Ascending aorta (tissue), 2 donors: ENCODE measurements at places on chromosomes 3 and 15.

GRCh38 chr3:33380653-33381052 lies 59.6 kb downstream of the UBP1 start:
- DNase-seq: no peak

- DNase-seq: no peak
Observed at GRCh38 chr3:4394048-4394447, 73.0 kb downstream of the SUMF1 start.

- no peak for DNase-seq
Observed at GRCh38 chr3:32153414-32154204, 47.2 kb downstream of the GPD1L start.

DNA sequence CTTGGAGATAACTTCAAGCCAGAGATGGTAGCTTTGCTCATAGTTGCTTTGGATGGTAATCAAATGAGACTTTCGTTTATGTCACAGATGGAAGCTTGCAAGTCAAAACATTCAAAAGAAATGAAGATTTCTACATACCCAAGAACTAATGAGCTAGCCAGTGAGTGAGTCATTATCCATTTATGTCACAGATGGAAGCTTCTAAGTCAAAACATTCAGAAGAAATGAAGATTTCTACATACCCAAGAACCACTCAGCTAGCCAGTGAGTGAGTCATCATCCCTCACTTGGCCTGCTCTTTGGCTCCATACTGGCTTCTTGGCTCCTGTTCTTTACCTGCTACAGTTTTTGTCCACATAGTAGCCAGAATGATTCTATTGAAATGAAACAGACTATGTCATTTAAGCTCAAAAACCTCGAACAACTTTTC lies 559.8 kb upstream of the CBLB start:
- DNase-seq: no peak

DNA sequence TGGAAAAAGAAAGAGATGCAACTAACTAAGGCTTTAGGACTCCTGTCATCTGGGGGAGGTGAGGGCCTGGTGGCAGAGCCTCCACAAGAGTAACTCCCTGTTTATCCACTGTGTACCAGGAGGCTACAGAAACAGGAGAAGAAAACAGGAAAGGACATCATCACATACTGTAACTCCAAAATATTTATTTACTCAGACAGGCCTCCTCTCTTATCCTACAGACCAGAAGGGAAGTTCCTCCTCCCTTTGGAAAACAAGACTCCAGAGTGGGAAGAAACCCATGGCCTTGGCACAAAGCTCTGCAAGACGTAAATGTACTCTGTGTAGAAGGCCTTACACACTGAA lies 40.1 kb upstream of the AKAP13 start:
- no peak for DNase-seq

- DNase-seq: no peak
Observed at GRCh38 chr3:161851941-161852566, 355.4 kb downstream of the OTOL1 start.

DNA sequence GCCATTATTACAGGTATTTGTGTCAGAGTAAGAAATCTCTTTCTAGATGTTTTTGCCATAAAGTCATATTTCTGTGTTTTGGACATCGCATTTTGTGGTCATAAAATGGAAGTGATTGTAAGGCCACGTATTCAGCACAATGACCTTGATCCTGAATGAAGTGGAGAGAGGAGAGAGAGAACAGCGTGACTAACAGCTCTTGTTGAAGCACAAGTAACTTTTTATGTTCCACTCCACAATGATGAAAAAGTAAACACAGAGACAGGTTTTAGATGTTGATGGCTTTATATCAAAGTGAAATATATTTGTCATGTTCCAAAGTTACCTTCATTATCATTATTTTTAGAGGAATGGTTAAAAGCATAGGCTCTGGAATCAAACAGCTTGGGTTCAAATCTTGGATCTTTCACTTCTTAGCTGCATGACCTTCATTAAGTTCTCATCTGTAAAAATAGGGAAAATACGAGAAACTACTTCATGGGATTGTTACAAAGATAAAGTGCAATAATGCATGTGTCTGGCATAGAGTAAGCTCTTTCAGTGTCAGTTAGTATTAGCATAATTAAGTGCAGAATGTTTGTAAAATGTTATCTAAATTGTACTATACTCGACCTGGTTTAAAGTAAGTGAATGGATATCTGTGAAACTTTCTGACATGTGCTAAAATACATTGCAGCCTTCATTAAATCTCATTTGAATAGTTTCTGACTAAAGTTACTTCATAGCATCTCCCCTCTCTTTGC lies 341.5 kb upstream of the DNAJC19 start:
- DNase-seq: no peak

- DNase-seq: no peak
Observed at GRCh38 chr3:39361252-39361927, 21.8 kb upstream of the SLC25A38 start.

DNA sequence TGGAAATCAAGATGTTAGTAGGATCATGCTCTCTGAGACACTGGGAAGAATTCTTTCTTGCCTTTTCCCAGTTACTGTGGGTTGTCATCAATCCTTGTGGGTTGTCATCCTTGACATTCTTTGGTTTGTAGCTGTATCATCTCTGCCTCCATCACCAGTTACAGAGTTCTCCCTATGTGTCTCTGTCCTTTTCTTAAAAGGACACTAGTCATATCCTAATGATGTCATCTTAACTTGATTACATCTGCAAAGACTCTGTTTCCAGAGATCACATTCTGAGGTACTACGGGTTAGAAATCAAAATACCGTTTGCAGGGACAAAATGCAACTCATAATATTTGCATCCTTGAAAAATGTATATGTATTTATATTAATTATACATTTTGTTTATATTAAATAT lies 500.4 kb downstream of the ZBBX start:
- no peak for DNase-seq

GRCh38 chr3:78348664-78349063 lies 1308.8 kb downstream of the ROBO2 start:
- DNase-seq: no peak

DNA sequence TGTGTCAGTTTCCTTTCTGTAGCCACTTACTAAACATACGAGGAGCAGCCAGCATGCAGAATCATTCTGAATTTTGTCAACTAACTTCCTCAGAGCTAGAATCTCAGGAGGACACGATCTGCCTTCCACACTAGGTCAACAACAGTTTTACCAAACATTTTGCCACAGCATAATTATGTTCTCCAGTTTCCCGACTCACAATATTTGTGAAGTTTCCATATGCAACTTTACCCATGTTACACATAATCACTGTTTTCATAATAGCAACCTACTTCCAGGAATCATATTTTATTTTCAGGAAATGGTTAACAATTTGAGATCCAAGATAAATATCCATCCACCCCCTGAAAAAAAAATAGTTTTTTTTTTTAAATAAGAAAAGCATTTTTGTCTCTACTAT lies 595.0 kb downstream of the PYDC2 start:
- no peak for DNase-seq

DNA sequence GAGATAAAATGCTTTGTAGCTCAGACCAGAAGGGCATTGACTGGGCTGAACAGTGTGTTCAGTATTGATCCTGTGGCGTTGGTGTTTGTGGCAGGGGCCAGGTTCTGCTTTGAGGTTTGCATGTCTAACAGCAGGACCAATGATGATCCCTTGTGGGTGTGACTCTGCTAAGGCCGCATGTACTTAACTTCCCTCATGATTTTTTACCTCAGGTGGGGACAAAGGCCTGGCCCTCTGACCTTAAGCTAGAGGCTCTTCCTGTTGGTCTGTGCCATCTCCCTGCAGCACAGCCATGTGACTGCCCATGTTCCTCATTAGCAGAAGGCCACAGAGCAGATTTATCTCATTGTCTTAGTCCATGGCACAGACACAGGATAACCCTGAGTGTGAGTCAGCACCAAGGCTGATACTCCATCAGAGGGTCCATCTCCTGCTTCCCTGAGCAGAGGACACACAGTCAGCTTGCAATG lies 34.3 kb upstream of the BSN start:
- no peak for DNase-seq
